ENCODE measurements at places on chromosomes 13 and 19.

DNA sequence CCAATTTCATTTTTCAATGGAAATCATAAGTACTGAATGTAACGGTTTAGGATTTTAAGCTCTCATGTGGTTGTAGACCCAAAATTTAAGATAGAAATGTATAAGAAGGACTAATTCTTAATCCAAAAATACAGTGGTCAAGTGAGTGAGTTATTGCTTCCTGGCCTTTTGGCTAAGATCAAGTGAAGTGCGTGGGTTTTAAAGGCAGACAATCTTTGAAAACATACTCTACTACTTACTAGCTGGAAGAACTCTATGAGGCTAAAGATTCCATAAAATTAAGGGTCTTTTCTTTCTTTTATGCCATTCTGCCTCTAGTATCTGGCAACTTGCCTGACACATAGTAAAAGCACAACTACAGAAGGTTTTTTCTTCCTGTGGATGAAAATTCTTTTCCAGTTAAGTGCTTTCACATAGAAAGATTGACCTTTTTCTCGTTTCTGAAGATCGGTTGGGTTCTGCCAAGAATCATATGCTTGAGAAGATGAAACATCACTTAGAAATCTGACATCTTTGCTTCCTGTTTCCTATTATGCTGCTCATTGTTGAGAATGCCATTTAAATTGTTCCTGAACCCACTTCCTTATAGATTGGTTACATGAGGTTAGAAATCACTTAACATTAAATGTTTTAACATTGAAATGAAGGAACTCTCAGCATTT, 26.4 kb upstream of the SCEL start:
- DNase-seq, result no peak

DNA sequence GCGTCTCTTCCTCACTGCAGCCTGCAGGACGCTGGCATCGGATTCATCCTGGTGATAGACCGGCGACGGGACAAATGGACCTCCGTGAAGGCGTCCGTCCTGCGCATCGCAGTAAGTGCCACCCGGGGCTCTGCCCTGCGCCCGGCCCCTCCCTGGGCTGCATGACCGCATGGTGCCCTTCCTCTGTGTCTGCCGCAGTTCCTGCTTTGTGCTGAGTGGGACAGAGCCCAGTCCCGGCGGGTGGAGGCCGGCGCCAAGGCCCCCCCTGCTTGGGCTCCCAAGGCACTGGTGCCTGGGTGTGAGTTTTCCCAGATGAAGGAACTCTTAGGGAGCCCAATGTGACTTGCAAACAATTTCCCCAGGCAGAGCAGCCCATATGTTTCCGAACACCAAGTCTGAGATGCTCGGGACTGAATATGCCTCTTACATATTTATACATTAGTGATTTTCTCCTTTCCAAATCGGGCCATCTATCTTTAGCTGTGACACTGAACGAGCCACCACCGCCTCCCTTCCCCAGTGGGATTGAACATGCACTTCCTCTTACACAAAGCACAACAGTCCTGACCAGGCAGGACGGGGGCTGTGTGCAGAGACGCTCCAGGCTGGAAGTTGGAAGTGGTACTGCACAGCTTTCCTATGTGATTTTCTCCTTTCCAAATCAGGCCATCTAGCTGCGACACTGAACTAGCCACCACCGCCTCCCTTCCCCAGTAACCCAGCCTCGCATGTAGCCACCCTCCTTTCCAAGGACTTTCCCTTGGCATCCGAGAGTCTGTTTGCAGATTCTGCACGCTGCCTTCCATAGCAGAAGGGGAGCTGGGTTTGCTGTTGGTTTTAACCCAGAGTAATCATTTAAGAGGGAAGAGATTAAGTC, 60.1 kb upstream of the F7 start:
- no peak for DNase-seq

GRCh38 chr19:10214784-10215183, 16.3 kb downstream of the S1PR2 start:
- no peak for DNase-seq

DNA sequence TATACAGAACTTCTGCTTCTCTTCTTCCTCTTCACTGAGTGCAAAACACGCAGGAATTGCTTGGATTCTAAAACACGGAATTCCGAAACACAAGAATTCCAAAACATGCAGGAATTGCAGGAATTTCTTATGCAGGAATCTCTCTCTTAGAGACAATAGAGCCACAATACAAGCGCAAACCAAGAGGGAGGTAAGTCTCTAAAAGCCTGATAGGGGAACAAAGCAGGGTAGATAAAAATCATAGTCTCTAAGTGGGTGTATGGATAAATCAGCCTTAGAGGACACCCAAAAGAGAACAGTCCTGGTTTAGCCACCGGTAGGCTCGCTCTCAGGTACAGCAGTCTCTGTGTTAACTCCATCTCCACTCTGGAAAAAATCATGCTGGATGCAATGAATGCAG, 112.9 kb downstream of the LHFPL6 start:
- DNase-seq, result no peak

DNA sequence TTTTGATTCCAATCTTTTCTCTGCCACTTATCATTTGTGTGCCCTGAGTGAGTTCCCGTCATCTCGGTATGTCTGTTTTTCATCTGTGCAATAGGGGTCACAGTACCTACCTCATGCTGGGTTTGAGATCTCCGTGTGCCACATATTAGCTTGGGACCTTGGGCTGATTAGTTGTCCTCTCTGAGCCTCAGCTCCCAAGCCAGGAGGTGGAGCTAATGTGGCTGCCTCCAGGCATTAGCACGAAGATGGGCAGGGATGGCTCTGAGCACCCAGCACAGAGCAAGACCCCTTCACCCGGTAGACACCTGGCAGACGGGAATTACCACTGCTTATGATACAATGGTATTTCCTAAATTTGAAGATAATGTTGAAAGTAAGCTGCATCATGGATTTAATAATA, 35.8 kb upstream of the XPO4 start:
- DNase-seq, result no peak

- DNase-seq, result peak; percentile 67
Measured at GRCh38 chr19:38852231-38853044, 2.7 kb upstream of the HNRNPL start.

- no peak for DNase-seq
Measured at GRCh38 chr19:38252941-38253691, 3.1 kb downstream of the PPP1R14A start.

DNA sequence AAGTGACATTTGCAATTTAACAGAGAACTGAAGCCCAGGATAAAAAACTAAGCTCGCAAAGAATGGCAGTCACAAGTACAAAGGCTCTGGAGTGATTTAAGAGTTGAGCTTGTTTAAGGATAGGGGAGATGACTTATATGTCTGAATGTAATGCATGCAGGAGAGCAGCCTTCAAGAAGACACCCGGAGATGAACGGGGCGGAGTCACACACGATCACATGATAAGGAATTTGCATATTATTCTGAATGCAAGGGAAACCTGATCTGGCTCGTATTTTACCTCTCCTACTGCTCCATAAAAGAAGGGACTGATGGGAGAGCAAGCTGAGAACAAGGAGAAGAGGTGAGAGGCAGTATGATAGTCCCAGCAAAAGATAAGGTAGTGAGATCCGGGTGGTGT, 12.9 kb downstream of the TBC1D4 start:
- no peak for DNase-seq

DNA sequence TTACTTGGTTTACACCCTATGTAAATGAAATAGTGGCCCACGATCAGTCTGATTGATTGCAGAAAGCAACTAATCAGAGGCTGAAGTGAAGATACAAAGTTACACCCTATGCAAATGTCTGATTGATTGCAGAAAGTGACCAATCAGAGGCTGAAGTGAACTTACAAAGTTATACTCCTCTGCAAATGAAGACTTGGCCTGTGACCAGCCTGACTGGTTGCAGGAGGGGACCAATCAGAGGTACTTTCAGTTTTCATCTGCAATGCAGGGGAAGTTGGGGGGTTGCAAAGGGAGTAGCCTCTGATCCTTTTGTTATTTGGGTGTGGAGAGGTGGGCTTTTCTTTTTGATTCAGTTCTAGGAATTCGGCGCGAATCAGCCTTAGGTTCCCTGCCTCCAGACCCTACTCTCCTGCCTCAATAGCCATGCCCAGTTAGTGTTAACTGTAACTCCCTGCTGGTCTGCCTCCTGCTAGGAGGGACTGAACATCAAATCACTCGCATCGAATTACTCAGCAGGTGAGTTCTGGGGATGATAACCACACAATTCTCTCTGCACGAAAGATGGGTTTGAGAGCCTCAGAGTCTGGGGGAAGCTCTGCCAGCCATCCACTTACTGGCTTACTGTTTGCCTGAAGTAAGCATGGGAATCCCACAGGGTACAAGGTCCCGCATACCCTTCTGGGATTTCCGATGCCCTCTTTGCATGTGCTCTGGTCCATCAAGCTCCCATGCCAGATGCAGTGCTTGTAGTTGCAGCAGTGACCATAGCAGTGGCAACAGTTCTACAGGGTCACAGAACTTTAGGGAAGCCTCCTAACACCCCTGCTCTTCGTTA, 7.5 kb downstream of the ARL11 start:
- peak; percentile 25 for DNase-seq

- no peak for DNase-seq
Measured at GRCh38 chr13:75092143-75092542, 389.8 kb downstream of the TBC1D4 start.

GRCh38 chr19:51131780-51132680, 7.3 kb downstream of the SIGLEC9 start:
- DNase-seq, result no peak

DNA sequence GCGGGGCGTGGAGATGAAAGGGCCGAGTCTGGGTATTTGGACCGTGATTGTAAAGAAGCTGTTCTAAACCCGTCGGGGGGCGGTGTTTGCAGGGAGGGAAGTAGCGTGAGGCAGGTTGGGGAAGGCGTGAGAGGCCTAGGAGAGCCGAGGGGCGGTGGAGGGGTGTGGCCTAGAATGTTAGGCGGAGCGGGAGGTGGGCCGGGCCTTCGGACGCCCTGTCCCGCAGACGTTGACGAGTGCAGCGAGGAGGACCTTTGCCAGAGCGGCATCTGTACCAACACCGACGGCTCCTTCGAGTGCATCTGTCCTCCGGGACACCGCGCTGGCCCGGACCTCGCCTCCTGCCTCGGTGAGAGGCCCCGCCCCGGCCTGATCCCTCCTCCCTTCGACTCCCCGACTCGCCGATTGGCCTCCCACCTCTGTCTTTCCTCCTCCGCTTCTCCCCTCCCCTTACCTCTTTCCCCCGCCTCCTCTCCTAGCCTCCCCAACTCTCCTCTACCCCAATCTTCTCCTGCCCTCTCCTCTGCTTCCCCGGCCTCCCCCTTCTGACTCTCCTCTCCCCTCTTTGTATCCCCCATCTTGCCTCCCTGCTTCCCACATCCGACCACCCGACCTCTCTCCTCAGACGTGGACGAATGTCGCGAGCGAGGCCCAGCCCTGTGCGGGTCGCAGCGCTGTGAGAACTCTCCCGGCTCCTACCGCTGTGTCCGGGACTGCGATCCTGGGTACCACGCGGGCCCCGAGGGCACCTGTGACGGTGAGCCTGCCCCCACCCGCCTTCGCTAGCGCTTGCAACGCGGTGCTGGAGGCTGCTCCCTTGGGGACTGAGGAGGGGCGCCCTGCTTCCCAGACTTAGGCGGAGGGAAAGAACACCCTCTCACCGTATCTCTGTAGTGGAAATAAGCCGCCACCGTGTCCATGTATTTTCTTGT, 12.8 kb downstream of the LTBP4 start:
- DNase-seq, result peak; percentile 91

- peak; percentile 63 for DNase-seq
Measured at GRCh38 chr19:958967-959855, 24.9 kb upstream of the WDR18 start.

DNA sequence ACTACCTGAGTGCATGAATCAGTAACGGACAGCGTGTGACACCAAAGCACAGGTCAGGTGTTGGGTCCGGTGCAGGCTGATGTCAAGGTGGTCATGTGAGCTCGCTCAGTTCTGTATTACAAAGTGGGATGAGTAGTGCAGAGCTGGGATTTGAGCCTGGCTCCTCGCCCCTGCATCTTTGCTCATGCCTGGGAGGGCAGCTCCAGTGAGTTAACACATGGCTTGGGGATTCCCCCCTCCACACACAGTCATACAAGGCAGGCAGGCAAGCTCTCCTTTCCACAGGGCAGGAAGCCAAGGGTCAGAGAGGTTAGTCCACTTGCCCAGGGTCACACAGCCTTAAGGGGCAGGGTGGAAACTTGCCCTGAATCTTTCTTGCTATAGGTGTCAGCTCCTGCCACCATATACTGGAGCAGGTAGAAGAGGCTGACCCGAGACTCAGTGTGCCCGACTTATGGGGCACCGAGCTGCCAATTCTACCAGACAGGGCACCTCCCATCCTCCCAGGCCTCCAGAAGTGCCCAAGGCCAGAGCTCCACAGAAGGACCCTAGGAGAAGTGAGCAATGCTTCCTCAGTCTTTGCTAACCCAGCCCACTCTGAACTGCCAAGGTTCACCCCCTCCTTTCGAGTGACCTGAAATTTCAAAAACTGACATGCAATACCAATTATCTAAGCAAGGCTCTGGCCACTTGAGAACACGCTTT, 35.4 kb downstream of the ZNF787 start:
- no peak for DNase-seq

DNA sequence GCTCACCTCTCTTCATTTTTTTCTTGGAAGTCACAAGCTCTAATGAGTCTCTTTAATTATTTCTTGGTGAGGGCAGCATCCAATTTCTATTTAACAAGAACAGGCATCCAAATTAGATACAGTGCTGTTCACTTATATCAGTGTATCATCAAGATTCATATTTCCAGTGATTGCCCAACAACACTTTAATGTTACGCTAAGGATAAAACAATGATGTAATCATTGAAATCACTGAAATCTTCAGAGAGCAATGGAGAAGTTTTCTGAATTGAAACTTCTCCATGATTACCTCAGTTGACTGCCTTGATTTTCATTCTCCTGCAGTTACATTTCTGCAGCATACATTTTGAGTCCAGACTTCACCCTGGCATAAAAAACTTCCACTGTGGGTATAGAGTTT, 17.1 kb upstream of the LRCH1 start:
- no peak for DNase-seq

DNA sequence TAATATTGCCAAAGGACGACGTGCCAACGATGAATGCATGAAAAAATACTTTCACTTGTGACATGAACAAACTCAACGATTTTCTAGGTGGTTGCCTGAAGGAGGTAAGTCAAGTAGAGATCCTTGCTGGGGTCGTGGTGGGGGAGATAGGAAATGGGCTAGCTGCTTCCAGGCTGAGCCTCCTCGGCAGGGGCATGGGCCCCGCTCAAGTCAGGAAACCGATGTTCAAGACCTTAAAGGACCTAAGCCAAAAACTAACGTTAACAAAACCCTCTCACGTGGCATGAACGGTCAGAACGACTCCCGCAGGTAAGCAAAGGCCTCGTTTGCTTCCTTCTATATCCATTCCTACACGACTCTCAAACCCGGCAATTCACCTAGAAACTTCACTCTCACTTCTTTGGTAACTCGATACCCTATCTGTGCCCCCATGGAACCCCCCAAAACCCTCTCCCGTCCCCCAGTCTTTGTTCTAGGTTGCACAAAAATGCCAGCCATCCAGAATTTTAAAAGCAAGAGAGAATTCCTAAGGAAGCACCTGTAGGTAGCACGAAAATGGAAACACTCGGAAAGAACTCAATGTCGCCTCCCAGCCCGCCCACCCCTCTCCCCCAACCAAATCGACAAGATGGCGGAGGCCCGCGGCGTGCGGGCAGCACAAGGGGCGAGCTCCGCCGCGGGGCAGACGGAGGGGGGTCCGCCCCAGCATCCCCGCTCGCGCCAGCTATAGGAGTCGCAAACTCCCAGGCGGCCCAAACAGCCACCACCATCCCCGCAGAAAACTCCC, 13.6 kb downstream of the ACP4 start:
- DNase-seq, result peak; percentile 52

Measured in stimulated activated CD4-positive, alpha-beta T cell treated with anti-CD3 and anti-CD28 coated beads, Interleukin-4, amount 100 ng/mL, for 24 hours (primary cell).